ENCODE measurements at places on chromosomes 7 and 10. TPM values are rescaled to one million over a fixed set of nuclear protein-coding genes. Genes with fewer than 3 reads are reported as not detected.

SCART1 gene
- 0.03 TPM for polyA plus RNA-seq

KMT2E gene
- 186 TPM for polyA plus RNA-seq

CTAGE8 gene
- polyA plus RNA-seq = not detected

PRSS37 gene
- not detected for polyA plus RNA-seq

PTF1A gene
- not detected for polyA plus RNA-seq

EGR2 gene
- polyA plus RNA-seq = 0.47 TPM

FKBP6 gene
- polyA plus RNA-seq = not detected

SHTN1 gene
- 0.30 TPM for polyA plus RNA-seq

NEUROG3 gene
- polyA plus RNA-seq = not detected

CXCL12 gene
- polyA plus RNA-seq = not detected

C7orf25 gene
- polyA plus RNA-seq = 0.98 TPM

PNLIPRP1 gene
- not detected for polyA plus RNA-seq

RAPGEF5 gene
- not detected for polyA plus RNA-seq

NPSR1 gene
- polyA plus RNA-seq = not detected

FGL2 gene
- polyA plus RNA-seq = 11.2 TPM

INMT gene
- not detected for polyA plus RNA-seq

IDI2 gene
- not detected for polyA plus RNA-seq

CCDC172 gene
- polyA plus RNA-seq = not detected

LIPN gene
- polyA plus RNA-seq = 0.52 TPM

BTAF1 gene
- polyA plus RNA-seq = 7.6 TPM

SH2D4B gene
- polyA plus RNA-seq = not detected

AOAH gene
- 1.5 TPM for polyA plus RNA-seq

Measured in CD4-positive, CD25-positive, alpha-beta regulatory T cell (primary cell).